Kasumi-1 (cell line): ENCODE measurements at places on chromosomes 3 and 15.
A peak's percentile ranks its signal among the peaks of the same experiment; 100 is the strongest.

- DNase-seq: no peak
Measured at GRCh38 chr3:77169823-77170222, 129.9 kb downstream of the ROBO2 start.

- no peak for DNase-seq
Measured at GRCh38 chr3:116337229-116337628, 108.1 kb downstream of the LSAMP start.

GRCh38 chr3:42901073-42901415 is 4.9 kb upstream of the ZNF662 start:
- DNase-seq: no peak

DNA sequence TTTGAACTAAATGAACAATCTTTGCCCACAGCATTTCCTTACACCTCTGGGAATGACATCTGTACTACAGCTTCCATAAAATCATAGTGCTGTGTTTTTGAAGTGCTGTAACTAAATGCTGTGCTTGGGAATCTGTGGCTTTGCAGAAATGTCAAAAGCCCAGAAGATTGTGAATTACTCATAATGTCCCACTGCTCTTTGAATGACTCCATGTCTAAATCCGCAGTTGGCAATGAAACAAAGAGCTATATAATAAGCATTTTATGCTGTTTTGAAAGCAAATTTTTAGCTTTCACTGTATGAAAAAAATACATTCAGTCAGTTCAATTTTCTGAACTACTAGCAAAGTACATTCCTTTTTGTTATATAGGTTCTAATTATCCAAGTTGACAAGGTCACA is 88.6 kb upstream of the ADAMTS17 start:
- no peak for DNase-seq

DNA sequence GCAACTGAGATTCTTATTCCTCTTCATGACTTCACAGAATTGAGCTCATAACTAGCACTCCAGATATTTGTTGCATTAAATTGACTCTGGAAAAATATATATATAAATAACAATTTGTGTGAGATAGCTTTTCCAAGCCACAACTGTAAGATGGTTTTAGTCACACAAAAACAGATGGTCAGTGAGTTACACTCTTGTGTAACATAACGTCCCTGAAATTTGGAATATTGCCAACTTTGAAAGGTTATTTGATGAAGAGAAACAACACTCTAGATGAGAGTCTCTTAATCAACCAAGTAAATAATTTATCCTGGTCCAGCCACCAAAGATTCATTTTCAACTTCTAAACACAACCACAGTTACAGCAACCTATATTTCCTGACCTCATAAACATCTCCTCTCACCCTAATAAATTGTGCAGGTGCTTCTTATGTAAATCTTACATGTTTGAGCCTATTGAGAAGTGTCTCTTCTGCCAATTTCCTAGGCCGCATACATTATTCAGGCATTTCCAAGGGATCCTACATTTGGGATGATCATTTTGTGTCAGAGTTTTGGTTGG is 84.9 kb upstream of the ACP3 start:
- DNase-seq: no peak

GRCh38 chr3:61080737-61081445 is 170.4 kb downstream of the FHIT start:
- DNase-seq: no peak

GRCh38 chr3:141108039-141108438 is 56.9 kb downstream of the SPSB4 start:
- DNase-seq: no peak

GRCh38 chr3:63349583-63350573 is 71.8 kb downstream of the SYNPR start:
- DNase-seq: peak; percentile 67

GRCh38 chr3:67804089-67804488 is 149.7 kb upstream of the SUCLG2 start:
- no peak for DNase-seq

GRCh38 chr3:47406762-47407149 is 25.9 kb downstream of the PTPN23 start:
- DNase-seq: no peak

- DNase-seq: no peak
Measured at GRCh38 chr3:144114767-144115166, 143.1 kb downstream of the DIPK2A start.

DNA sequence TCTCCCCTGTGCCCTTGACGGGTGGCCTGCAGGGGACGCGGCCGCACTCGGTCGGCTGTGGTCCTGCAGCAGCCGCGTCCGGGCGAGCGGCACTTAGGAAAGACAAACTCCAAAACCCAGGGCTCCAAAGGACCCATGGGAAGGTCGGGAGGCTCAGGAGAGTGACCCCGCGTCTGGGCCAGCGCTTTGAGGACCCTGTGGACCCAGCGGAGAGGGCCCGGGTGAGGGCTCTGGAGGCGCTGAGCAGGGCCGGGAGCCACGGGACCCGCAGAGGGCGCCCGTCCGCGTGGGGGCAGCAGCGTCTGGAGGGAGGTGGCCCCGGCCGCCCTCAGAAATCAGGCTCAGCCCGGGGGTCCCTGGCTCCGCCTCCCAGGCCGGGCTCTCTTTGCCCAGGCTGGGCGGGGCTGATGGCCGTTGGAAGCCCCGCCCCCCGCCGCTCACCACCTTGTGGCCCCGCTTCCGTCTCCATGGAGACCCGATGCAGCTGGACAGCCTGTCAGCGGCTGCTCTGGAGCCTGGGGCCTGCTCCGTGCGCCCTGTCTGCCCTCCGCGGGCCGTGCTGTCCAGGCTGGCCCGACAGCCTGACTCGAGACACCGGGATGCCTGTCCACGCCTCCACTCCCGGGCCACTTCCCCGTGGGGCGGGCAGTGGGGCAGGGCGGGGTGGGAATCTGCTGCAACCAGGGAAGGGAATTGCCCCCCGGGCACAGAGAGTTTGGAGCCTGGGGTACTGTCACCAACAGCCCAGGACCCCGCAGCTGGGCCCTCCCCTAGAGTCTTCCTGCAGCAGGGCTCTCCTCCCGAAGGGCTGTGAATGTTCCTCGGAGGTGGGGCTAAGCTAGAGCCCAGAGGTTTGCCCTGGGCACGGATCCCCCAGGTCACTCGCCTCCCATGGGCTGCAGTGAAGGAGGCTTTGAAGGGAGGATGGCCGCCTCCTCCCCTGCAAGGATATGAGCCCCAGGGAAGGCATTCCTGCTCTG is 34.8 kb upstream of the RPL32 start:
- DNase-seq: no peak
